ENCODE measurements at places on chromosomes 5 and 9. TPM values are rescaled to one million over a fixed set of nuclear protein-coding genes. Genes with fewer than 3 reads are reported as not detected.

GRCh38 chr5:513216-514100 is 10.8 kb downstream of the SLC9A3 start:
- no peak for DNase-seq

DNA sequence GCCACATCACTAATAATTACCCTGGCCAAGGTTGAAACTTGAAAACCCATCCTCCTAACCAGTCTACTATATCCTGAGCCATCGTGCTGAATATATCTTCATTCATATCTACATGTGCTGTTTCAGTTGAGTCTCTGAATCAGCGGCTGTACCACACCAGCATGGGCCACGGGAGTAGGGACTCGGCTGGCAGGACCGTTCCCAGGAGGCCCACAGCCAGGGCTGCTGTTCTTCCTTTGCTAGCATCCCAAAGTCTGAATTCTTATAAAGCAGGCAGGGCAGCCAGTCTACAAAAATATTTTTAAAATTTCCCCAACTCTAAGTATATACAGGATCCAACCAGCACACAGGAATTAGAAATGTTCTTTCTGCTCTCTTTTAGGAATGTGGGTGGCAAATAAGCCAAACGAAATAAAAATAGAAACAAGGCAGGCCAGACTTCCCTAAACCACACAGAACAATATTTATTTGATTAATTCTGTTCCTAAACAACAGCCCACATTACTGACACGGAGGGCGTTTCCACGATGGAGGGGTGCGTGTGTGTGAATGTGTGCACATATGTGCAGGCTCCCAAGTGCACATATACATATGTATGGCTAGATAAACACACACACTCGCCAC is 42.8 kb upstream of the EQTN start:
- DNase-seq: no peak

- no peak for DNase-seq
These were observed 49.1 kb downstream of the GNA14 start for GRCh38 chr9:77598991-77599390.

DNA sequence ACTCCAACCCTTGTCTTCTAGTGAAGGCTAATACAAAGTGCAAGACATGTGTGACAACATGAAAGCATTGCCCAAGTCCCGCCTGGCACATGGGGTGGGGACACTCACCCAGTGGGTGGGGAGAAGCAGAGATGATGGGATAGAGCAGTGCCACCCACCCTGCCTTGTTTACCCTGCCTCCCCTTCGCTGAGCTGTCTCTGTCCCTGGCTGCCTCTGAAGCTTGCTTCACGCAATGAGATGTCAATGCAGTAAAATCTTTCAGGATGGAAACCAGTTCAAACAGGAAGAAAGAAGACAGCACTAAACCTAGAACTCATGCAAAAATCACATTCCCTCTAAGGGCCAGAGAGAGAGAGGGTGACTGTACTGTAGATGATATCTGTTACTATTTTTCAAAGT is 148.0 kb downstream of the INSYN2B start:
- DNase-seq: no peak

DNA sequence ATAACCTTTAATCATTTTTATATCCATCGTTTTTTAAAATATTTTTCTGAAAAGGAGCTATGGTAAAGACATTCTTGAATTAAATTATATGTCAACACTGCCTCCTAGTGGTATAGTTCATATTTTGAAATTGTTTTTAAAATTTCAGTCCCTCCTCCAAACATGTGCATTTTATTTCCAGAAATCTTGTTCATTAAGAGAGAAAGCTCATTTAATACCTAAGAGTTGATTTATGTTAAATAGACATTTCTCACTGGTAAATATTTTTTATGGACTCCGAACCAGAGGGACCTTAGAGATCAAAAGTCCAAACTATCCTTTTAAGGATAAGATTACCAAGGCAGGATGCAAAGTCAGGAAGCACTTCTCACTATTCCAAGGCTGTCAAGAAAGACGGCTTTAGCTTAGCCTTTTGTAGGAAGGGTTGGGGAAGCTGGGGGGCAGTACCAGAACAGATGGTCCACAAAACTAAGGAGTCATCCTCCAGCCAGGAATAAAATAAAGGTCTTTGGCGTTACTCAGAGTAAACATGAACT is 21.6 kb downstream of the BHMT start:
- DNase-seq: no peak

DNA sequence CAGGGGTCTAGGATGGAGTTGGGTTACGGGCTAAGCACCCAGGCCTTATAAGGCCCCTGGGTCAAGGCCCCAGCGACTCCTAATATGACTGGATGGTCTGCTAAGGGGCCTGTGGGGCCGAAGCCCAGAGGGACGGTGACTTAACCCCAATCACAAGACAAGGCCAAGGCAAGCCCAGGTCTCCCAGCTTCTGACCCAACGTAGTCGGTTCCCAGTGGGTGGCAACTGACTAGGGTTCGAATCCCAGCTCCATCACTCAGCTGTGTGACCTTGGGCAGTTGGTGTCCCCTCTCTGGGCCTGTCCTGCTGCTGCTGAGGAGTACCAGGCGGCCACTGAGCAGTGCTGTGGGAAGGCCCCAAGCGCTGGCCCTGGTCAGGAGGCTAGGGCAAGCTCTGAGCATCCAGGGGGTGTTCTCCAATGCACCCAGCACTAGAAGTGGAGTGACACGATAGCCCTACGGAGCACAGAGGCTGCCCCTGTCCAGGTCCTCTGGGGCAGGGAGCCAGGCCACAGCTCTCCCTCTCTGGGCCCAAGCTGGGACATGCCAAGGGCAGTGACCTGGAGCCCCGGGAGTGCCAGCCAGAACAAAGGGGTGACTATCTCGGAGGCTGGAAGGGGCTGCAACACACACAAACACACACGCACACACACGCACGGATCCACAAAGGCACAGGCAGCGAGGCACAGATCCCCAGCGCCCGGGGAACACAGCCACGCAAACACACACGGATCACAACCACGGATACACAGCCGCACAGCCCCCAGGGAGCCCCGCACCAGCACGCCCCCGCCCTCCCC is 512 bp downstream of the AK1 start:
- DNase-seq: no peak

GRCh38 chr9:117916291-117916690 is 212.1 kb downstream of the TLR4 start:
- no peak for DNase-seq

Gene IFNE
- total RNA-seq: not detected

DNA sequence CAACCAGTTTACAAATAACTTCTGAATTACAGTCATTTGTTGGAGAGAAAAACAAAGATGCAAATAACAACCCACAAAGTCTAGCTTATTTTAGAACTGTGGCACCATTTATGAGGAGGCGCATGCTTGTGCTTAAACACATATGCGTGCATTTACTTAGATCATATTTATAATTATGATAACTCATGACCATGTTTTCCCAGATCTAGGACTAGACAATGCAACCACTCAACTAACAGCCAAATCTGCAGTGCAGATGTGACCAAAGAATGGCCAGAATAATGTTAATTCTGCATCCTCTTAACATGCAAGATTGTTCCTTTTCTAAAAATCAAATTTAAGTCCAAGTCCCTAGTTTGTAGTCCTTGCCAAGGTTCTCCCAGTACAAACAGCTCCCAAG is 167.3 kb upstream of the FST start:
- no peak for DNase-seq

- no peak for DNase-seq
These were observed 4.5 kb downstream of the MACIR start for GRCh38 chr5:103263054-103263453.

Gene ZNF474
- 0.37 TPM for total RNA-seq

DNA sequence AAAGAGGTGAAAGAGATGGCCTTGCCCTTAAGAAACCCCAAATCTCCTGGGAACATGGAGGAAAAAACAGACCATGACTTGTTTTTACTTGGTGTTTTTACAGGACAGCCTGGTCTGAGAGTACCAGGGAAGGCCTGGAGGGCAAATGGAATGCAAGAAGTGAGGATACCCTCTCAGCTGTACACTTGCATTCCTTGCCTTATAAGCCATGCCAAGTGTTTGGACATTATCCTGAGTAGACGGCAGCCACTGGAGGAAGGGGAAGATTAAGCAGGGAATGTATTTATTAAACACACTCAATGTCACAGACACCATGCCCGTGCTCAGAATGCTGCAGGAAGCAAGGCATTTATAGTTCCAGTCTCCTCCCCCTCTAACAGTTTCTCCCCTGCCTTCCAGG is 581.4 kb downstream of the CDK5RAP2 start:
- no peak for DNase-seq

- no peak for DNase-seq
These were observed 1046.2 kb downstream of the CDH12 start for GRCh38 chr5:21806943-21807342.

- peak; percentile 94 for DNase-seq
These were observed at the start of gene AGTPBP1 for GRCh38 chr9:85741875-85742596. AGTPBP1 (minus strand) TSS chr9:85741954; CDS start chr9:85712533, 29,421 bp downstream.

Gene SPATA6L
- total RNA-seq: 13.6 TPM

Gene ZDHHC11B
- total RNA-seq: under 0.01 TPM

- no peak for DNase-seq
These were observed 27.9 kb downstream of the IPPK start for GRCh38 chr9:92642041-92642451.

GRCh38 chr5:42985129-42986037 is 54.7 kb downstream of the ANXA2R start:
- no peak for DNase-seq

Gene CA9
- not detected for total RNA-seq

DNA sequence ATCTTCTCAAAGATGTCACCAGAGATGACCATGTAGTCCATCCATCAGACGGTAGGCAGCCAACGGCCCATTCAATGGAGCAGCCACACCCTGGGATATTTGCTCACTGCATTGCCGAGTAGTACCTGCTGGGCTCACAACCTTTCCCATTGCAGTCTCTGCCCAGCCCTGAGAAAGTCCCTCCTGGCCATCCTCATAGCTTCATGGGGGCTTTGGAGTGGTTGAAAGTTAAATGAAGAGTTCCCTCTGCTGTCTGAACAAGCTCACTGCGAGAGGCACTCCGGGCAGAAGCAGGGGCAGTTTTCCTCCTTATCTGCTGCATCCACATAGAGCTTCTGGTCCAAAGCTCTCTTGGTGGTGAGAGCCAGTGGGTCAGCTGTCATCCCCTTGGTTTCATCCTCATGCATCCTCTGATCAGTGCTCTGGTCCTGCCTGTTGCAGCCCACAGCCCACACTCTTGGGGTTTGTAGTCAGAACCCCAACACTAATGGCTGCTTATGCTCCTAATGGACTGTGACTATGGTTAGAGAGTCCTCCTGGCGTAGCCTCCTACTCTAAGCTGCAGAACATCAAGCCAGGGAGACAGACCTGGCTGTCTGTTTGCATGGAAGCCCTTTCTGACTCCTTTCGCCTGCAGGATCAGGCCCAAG is 23.3 kb downstream of the TNFSF8 start:
- no peak for DNase-seq

Gene SLC4A9
- not detected for total RNA-seq

Gene CEP78
- total RNA-seq: 19.4 TPM

Gene NRARP
- total RNA-seq: 0.29 TPM

- no peak for DNase-seq
These were observed 47.0 kb downstream of the RAPGEF1 start for GRCh38 chr9:131692612-131693562.

GRCh38 chr5:147507480-147508126 is 2.3 kb downstream of the DPYSL3 start:
- DNase-seq: peak; percentile 68

DNA sequence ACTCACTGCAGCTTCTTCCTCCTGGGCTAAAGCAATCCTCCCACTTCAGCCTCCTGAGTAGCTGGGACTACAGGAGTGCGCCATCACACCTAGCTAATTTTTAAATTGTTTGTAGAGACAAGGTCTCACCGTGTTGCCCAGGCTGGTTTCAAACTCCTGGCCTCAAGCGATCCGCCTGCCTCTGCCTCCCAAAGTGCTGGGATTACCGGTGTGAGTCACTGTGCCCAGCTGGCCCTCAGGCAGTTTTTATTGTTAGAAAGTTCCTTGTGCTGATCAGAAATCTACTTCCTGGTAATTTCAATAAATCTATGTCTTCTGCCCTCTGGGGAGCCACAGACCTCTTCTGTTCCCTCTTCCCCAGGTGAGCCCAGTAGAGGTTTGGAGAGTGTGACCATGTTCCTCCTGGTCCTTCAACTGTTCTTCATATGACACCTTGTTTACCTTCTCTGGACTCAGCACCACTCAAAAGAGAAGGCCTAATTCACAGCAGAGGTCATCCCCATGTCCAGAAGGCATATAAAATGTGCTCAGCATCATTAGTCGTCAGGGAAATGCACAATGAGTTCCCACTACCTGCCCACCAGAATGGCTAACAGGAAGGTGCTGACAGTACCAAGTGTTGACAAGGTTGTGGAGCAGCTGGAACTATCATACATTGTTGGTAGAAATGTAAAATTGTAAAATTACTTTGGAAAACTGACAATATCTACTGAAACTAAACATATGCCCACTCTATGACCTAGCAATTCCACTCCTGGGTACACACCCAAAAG is 10.4 kb downstream of the TMOD1 start:
- DNase-seq: no peak

DNA sequence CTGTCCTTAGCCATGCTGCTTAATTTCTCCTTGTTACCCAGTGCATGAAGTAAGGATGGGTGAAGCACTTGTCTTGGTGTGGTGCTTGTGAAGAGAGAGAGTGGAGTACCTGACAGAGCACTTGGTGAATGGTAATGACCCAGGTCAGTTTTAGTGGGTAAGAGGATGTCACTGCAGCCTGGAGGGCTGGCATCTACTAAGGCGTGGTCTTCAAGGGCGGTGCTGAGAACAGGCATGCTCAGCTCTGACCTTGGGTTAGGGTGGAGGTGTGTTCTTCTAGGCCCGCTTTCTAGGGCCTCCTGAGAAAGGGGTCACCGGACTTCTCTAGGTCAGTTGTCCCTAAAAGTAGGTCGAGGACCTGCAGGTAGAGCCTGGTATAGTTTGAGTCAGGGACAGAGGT is 25.7 kb downstream of the SH3GL2 start:
- DNase-seq: no peak

Gene INSL6
- not detected for total RNA-seq

DNA sequence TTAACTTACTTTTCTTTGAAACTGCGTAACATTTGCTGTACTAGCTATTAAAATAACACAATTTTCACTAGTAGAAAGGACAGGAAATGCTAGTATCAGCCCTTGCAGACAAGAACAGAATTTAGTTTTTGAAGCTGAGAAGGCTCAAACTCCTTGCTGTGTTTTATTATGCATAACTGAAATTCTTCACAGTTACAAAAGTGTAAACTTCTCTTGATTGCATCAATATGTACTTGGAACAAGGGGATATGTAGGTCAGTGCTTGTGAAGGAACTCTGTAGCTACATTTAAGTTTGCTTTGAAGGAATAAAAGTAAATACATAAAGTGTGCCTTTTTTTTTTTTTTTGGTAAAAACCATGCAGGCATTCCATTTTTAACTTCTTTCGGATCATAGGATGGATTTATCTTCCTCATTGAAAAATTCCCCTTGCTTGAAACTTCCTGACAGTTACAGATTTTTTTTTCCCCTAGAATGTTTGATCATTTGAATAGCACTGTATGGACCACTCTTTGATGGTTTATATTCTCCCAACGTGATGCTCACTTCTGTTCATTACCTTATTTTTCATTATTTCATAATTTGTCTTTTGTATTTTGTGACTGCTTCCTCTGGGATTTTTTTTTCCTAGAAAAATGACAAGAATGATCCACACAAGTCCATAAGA is 94.9 kb upstream of the DAB2 start:
- DNase-seq: no peak

- DNase-seq: no peak
These were observed 388 bp downstream of the ANKS6 start for GRCh38 chr9:98795970-98796363.

- no peak for DNase-seq
These were observed 246.7 kb downstream of the ADAMTSL1 start for GRCh38 chr9:18720691-18721090.

GRCh38 chr5:33696411-33696810 is 195.4 kb downstream of the ADAMTS12 start:
- DNase-seq: no peak
